Nephron progenitor cell (in vitro differentiated cells): ENCODE measurements at places on chromosomes 3 and 15.

- DNase-seq: no peak
Measured at GRCh38 chr3:105850593-105850992, 18.2 kb downstream of the CBLB start.

GRCh38 chr3:136078421-136079364 is 113.2 kb downstream of the PPP2R3A start:
- no peak for DNase-seq

DNA sequence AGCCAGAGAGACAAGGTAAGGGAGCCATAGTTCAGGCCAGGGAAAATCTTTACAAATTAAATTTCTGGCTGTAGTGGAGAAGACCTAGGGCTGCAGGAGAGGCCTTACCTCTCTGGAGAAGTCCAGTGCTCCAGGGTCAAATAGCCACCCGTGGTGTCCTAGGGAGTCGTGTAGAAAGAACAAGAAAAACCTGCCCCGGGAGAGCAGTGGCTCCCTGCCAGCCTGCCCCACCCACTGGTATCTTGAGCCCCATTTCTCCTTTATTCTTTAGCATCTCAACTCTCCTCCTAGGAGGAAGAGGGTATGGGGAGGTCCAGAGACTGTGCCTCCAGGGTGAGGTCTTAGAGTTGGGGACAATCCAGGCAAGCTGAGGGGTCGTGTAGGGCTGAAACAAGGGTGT is 32.1 kb upstream of the NTRK3 start:
- DNase-seq: no peak

GRCh38 chr3:119018690-119019463 is 15.8 kb downstream of the IGSF11 start:
- DNase-seq: no peak

DNA sequence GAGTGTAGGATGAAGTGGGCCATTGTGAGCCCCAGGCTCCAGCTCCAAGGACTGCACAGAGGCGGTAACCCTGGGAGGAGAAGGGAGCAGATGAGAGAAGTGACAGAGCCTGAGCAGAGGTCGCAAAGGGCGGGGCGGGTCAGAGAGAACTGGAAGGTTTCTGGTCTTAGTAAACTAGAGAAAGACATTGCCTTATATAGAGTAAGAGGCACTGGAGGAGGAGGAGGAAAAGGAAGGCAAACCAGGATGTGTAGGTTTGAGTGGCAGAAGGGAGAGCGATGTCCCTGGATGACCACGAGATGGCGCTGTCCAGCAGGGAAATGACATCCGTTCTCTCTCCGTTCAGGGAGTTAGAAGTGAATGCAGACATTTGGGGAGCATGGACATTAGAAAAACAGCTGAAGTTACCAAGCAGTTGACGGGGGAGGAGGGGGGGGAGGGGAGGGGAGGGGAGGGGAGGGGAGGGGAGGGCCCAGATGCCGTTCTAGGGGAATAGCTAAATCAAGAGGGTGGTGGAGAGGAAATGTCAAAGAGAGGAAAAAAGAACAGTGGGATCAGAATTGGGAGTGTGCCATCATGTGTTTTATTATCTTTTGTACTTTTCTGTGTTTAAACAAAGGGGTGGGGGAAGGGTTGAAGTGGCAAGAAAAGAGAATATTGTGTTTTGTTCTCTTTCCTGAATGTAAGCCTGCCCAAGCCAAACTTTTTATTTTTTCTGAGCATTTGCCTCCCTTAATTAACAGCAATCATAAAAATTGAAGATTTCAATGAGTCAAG is 48.8 kb downstream of the STARD5 start:
- peak; percentile 83 for DNase-seq

GRCh38 chr15:101660005-101660404 is 7.8 kb upstream of the TM2D3 start:
- no peak for DNase-seq

DNA sequence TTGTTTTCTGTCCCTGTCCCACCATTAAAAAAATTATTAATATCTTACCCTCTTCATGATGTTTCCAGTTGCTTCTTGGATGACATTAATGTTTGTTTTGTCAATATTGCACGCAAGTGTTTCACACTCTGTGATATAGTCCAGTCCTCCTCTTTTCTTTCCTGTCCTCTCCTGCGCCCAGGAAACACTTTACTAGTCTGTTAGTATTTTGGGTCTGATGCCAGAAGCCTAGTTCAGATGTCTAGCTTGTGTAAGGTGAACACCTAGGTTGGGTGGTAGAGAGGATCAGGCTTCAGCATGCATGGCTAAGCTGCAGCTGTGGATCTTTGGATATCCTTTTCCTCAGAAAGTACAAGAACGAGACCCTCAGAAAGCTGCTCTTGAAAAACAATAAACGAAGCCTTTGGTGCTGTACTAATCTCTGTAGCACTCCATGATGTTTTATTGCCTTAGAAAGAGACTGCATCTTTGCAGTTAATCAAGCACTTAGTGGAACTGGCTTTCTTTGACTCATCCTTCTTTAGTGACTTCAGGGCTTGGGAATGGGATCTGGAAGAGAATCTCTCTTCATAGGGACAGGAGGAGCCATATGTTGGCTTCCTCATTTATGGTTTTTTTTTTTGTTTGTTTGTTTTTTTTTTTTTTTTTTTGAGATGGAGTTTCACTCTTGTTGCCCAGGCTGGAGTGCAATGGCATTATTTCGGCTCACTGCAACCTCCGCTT is 253.4 kb downstream of the LPP start:
- no peak for DNase-seq

DNA sequence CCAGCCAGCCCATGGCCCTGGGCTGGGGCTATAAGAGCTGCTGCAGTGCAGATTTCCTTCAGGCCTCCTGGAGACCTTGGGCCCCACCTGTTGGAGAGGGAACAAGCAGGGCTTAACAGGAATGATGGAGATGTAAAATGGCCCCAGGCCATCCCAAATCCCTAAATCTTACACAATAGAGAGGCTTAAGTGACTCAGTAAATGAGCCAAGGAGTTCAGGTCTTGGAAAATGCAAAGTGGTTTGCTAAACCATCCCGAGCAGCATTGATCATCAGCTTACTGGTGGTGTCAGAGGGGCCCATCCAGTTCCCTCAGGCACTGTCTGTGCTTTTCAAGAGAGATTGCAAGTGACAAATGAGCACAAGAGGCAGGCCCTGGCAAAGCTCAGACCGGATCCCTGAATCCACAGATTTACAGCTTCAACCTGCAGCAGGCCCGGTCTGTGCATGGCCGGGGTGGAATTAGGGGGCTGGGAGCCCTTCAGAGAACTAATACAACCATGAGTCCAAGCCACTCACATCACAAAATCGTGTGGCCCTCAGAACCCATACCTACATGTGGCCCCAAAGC is 325.4 kb downstream of the UACA start:
- no peak for DNase-seq

DNA sequence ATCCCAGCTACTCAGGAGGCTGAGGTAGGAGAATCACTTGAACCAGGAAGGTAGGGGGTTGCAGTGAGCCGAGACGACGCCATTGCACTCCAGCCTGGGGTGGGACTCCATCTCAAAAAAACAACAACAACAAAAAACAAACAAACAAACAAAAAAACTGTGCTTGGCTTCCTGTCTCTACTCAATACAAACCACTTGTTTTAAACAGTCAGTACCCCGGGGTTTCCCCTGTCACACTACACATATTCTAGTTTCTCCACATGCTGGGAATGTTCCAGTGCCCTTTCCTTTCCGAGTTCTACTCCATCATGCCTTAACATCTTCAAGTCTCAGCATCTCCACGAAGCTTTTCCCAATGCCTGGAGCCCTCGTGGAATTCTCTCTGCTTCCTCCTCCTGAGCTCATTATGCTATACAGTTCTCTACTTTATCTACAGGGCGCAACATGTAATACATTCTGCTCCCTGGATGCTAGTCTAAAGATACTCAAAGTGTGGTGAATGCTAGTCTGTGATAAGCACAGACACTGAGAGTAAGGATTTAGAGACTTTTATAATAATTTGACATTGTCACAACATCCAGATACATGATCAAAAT is 7.8 kb downstream of the EMC3 start:
- no peak for DNase-seq

DNA sequence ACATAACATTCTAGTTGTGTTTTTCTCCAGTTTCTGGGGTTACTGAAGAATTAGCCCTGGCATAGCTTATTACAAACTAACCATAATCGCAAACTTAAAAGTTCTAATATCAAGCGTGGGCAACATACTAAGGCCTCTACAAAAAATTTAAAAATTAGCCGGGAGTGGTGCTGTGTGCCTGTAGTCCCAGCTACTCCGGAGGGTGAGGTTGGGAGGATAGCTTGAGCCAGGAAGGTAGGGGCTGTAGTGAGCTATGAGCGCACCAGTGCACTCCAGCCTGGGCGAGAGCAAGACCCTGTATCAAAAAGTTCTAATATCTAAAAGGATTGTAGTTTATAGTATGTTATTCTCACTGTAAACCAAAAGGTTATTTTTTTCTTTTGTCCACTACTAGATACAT is 1.1 kb downstream of the OIP5 start:
- no peak for DNase-seq

- DNase-seq: no peak
Measured at GRCh38 chr15:59177317-59177660, 29.4 kb upstream of the LDHAL6B start.

DNA sequence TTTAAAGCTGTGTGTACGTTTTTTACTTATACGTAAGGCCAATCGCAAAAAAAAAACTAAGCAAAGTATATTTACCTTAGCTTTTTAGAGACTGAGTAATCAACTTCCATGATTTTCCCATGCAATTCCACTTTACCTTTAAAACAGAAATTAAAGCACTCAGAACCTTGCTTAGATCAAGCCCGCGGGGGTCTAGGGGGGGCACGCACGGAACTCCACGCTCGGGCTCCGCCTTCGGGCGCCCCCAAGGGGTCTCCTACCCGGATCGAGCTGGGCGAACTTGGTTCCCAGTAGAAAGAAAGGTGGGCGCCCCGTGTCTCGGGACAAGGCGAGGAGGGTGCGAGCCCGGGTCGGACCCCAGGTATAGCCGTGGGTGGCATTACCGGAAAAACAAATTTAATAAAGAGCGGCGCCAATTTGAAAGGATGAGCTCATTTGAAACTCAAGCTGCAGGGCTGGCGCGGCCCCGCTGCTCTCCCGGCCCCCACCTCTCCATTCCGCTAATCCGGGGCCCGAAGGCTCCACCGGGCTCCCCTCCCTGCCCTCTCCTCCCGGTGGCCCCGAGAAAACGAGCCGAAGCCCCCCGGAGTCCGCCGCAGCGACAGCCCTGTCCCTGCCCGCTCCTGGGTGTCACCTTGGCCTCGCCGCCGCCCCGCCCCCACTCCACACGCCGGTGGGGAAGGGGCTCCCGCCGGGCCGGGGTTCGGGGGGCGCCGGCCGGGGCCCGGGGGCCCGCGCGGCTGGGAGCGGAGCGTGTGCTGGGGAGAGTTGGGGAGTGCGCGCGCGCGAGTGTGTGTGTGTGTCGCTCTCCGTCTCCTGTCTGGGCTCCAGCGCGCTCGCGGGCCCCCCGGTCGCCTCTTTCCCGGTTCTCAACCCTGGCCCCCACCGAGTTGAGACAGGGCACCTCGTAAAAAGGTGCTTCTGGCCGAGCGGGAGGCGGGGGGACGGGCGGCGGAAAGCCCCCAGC is 1.5 kb downstream of the IGF2BP2 start:
- DNase-seq: peak; percentile 70

- DNase-seq: no peak
Measured at GRCh38 chr3:194303749-194304148, 47.4 kb downstream of the CPN2 start.

GRCh38 chr3:137264071-137264820 is 306.5 kb downstream of the IL20RB start:
- peak; percentile 15 for DNase-seq

- DNase-seq: no peak
Measured at GRCh38 chr3:108342837-108343486, 46.6 kb downstream of the HHLA2 start.

DNA sequence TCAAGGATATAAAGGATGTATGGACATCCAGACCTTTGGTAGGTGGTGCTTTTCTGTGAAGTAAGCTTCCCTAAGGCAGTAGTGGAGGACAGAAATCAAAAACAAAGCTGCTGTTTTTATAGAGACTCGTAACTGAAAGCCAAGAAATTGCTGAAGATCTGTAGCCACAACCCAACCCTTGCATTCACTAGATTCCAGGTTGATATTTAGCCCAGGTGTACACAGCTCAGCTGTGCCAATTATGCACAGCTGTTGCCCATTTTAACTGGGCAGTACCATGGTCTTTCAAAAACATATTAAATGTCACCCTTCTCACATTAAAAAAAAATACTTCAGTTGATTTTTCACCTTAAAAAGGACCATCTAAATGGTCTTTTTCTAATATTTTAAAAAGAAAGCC is 75.8 kb downstream of the CNTN3 start:
- no peak for DNase-seq

- DNase-seq: no peak
Measured at GRCh38 chr3:25403968-25404367, 24.1 kb upstream of the RARB start.

DNA sequence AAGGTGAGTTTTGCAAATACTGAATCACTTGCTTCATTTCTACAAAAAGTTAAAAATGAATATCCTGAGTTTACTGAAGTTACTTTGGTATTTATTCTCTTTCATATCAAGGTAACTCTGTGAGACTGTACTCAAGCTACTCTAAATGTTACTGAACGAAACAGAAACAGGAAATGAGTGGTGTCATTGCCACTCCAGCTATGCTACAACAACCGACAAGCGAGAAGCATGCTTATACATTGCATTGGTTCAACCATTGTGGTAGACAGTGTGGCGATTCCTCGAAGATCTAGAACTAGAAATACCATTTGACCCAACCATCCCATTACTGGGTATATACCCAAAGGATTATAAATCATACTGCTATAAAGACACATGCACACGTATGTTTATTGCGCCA is 313.2 kb upstream of the THBS1 start:
- DNase-seq: no peak

DNA sequence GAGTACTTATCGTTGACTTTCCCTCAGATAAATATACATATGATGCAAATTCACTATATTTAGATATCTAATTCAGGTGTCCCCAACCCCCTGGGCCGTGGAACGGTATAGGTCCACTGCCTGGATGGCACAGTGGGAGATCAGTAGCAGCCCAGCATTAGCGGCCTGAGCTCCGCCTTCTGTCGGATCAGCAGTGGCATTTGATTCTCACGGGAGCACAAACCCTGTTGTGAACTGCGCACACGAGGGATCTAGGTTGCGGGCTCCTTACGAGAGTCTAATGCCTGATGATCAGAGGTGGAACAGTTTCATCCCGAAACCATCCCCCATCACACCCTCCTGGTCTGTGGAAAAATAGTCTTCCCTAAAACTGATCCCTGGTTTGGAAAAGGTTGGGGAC is 6.9 kb downstream of the KNL1 start:
- no peak for DNase-seq

- no peak for DNase-seq
Measured at GRCh38 chr3:169146866-169147237, 516.7 kb downstream of the MECOM start.
